ENCODE measurements at places on chromosomes 11 and 22.

DNA sequence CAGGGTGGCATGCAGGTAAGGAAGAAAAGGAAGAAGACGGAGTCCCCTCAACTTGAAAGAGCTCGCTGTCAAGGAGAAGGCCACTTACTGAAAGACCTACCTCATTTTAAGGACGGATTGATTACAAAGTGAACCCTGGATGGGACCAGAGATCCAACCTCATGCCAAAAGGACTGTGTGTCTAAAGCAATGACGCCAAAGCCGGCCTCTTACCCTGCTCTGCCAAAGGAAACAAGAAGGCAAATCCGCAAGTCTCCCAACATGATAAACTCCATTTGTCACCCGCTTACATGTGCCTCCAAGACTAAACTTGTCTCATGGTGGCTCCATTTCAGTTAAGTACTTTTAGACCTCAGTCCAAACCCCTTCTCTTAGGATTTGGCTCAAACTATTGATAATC lies 148.7 kb upstream of the MTMR2 start:
- DNase-seq: no peak

- no peak for DNase-seq
Measured at GRCh38 chr11:109654091-109654490, 232.1 kb downstream of the C11orf87 start.

DNA sequence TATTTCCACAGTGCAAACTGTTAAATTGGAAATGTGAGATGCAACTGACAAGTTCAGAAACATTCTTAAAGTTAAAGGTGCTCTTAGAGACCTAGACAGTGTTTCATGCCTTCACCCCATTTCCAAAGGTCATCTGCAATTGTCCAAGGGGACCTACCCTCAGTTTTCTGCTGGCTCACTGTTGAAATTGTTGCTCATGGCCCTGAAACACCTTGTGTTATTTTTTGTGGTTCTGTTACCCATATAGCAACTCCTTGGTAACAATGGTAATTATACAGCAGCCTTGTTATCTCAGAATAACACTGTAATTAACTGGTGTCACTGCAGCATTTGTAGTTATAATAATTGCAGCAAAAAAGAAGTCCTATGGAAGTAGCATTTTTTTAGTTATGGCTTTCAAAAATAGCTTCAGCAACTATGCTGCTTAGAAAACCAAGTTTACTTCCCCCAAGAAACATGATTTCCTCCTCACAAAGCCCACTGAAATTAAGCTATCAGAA lies 49.2 kb upstream of the CCDC34 start:
- no peak for DNase-seq

- no peak for DNase-seq
Measured at GRCh38 chr22:19703869-19704268, 10.4 kb upstream of the SEPTIN5 start.

GRCh38 chr11:83073884-83074283 lies 2.2 kb upstream of the RAB30 start:
- DNase-seq: no peak

GRCh38 chr22:48314073-48314472 lies 1513.6 kb downstream of the BRD1 start:
- no peak for DNase-seq

- no peak for DNase-seq
Measured at GRCh38 chr11:103051981-103052380, 40.0 kb downstream of the DCUN1D5 start.

- DNase-seq: no peak
Measured at GRCh38 chr11:85167471-85167870, 459.7 kb downstream of the DLG2 start.

DNA sequence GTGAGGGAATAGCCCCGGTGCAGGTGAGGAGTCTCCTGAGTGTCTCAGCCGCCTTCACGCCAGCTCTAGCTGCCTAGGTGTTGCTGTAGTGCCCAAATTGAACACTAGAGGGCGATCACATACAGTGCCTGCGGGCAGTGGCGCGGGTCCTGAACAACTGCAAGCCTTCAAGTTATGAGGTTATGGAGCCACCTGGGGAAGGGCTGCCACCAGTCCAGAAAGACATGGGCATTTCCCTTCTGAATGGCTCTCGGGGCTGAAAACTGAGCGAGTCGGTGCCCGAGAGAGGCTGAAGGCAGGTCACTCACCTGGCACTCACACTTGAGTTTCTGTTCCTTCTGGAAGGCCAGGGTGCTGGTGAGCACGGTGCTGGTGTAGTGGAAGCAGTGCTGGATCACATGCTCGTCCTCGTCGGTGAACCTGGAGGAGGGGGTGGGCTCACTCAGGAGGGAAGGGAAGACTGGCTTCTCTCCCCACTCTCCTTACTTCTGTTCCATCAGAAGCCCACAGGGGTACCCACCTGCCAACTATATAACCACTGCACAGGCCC lies 88.4 kb downstream of the PDE2A start:
- DNase-seq: peak; percentile 61

All from NCI-H2029 (cell line).